ENCODE measurements at places on chromosomes 5 and 9. TPM values are rescaled to one million over a fixed set of nuclear protein-coding genes. Genes with fewer than 3 reads are reported as not detected.

The INSL6 gene
- not detected for total RNA-seq

The TLR4 gene
- total RNA-seq: not detected

The TGFBI gene
- 178 TPM for total RNA-seq

The DMRTA1 gene
- total RNA-seq: 0.17 TPM

The PCDHA4 gene
- under 0.01 TPM for total RNA-seq

The KIF24 gene
- 3.7 TPM for total RNA-seq

The IER5L gene
- total RNA-seq: 53.5 TPM

The ARHGEF28 gene
- 9.2 TPM for total RNA-seq

The AHRR gene
- total RNA-seq: 10.6 TPM

The LCN9 gene
- not detected for total RNA-seq

The NMRK1 gene
- total RNA-seq: 13.4 TPM
